ENCODE measurements at places on chromosomes 1 and 21.
A peak's percentile ranks its signal among the peaks of the same experiment; 100 is the strongest.

DNA sequence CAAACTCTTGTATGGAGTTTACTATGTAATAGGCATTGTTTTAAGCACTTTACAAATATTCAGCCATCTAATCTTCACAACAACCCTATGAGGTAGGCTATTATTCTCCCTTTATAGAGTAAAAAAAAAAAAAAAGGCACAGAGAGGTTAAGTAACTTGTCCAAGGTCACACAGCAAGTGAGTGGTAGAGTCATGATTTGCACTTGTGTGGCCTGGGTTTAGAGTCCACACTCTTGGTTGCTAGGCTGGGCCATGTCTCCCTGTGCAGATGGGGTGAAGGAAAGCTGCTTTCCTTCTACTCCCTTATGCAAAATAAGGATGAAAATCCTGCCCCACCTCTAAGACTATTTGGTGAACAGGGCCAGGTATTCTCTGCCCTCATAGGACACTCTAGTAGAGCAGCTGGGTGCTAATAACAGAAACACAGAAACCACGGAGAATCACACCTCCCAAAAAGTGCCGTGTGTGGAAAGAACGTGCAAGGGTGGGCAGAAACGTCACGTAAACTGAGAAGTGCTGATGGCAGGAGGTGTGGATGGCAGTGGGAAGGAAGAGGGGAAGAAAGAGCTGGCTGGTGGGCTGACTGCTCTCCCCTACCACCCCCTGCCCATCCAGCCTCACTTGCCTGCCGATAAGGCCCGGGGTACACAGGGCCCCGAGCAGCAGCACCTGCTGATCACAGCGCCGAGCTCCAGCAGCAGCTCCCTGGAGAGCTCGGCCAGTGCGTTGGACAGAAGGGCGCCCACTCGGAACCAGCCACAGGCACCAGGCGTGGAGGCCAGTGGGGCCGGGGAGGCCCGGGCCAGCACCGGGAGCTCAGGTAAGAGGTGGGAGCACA, 28.3 kb upstream of the VPS13D start:
- no peak for DNase-seq

DNA sequence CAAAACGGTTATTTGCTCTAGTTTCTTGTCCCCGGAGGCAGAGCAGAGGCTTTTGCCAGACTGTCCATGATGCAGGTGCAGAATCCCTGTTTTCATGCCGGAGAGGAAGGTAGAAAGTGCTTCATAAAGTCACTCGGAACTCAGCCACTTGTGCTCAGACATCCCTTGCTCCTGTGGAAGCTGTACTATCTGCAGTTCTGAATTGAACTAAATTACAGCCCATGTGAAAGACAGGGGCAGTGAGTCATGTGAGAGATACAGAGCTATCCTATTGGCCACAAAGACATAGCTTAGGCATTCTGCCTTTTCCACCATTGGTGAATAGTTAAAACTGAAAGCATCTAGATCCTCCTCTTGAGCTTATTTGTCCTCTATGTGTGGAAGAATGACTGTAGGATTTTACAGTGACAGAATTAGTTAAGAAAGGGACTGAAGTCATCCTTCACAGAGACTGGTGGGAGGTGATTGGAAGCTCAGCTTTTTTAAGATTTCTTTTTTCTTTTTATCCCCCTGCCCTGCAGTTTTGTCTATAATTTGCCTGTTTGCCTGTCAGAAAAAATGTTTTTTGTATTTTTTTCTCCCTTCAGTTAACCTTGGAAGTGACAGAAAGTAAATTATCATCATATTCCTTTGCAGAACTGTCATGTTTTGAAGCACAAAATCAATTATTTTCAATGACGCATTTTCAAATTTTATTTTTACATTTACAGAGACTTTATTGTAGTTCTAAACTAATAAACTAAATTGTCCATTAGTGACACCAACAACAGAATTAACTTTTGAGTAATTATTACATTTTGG, 298.6 kb downstream of the PTPRC start:
- peak; percentile 89 for DNase-seq

- DNase-seq: no peak
These were observed 15.2 kb upstream of the GPR153 start for GRCh38 chr1:6275826-6276782.

DNA sequence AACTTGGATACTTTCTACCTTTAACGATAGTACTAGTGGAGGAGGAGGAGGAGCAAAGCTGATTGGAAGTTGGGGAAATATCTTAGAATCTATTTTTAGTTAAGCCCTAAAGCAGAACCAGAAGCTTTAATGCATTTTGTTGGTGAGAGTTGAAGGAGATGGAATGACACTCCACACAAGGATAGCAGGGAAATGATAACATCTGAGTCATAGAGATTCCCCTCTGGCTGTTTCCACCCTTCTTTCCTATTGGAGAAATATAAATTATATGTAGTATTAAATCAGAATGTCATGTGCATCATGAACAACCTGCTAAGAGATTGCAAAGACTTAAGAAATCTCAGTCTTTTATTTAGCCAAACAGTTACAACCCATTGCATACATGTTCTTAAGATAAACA, 1357.7 kb downstream of the NCAM2 start:
- DNase-seq: no peak

- DNase-seq: no peak
These were observed 261.4 kb upstream of the C1orf174 start for GRCh38 chr1:4161366-4162006.

GRCh38 chr1:209095627-209096595, 487.6 kb upstream of the CAMK1G start:
- peak; percentile 85 for DNase-seq

- no peak for DNase-seq
These were observed 3.1 kb downstream of the ENO1 start for GRCh38 chr1:8875216-8875861.

- no peak for DNase-seq
These were observed 1.2 kb downstream of the CCNL2 start for GRCh38 chr1:1397839-1398523.

- peak; percentile 13 for DNase-seq
These were observed 46.4 kb downstream of the CACHD1 start for GRCh38 chr1:64516301-64516700.

GRCh38 chr1:58783993-58784757, at the start of gene JUN:
Gene JUN, minus strand, starts transcription at chr1:58784047. Its CDS starts 977 bp downstream, at chr1:58783070.
- peak; percentile 100 for DNase-seq

DNA sequence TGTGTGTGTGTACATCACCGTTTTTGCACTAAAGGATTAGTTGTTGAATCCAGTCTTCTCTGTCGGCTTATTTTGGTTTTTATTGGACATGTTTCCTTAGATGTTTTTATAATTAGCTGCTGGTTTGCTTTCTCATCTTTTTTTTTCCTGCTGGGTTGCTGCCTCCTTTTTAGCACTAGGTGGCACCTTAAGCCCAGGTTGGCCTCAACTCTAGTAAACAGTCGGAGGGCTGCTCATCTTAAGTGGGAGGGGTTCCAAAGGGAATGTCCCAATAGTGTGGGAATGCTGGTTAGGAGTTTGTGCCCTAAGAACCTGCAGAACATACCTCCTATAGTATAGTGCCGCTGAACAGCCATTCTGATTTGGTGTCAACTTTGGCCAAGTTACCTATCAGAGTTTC, 570.1 kb upstream of the CXADR start:
- DNase-seq: no peak

- no peak for DNase-seq
These were observed 21.2 kb downstream of the ATF6 start for GRCh38 chr1:161787355-161787754.

GRCh38 chr1:205077158-205077933, 6.9 kb downstream of the TMEM81 start:
- no peak for DNase-seq

Data from Daoy (cell line).